ENCODE measurements at places on chromosomes 5 and 9.

GRCh38 chr9:35905912-35906679, at the start of gene HRCT1:
HRCT1 (plus strand) TSS chr9:35906202; CDS start chr9:35906288, 86 bp downstream.
- DNase-seq: peak; percentile 93

DNA sequence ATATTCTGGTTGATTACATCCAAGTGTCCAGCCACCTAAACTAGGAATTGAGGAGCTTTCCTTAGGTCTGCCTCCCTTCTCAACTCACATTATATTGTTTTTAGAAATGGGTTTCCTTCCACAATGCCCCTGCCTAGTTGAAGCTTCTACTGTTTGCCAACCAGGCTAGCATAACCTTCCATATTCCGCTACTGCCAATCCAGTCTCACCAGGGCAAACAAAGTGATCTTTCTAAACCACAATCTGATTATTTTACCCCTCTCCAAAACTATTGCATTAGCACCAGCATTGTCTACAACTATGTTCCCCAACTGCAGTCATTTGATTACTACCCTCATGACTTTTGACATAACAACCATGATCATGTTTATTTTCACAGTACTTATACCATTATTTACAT, 115.8 kb upstream of the RASEF start:
- DNase-seq: no peak

DNA sequence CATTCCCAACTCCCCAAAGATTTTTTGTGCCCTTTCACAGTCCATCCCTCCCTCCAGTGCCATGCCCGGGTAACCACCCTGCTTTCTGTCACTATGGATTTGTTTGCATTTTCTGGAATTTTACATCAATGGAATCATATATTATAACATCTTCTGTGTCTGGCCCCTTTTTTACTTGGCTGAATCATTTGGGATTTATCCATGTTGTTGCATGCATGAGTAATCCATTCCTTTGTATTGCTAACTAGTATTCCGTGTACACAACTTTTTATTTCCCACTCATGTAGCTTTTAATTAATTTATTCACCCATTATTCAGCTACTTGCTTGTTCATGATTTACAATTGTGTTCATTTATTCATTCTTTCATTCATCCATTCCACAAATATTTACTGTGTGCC, 94.1 kb downstream of the FGF18 start:
- no peak for DNase-seq

- DNase-seq: peak; percentile 76
These were observed 136.1 kb upstream of the CLINT1 start for GRCh38 chr5:157994906-157995519.

DNA sequence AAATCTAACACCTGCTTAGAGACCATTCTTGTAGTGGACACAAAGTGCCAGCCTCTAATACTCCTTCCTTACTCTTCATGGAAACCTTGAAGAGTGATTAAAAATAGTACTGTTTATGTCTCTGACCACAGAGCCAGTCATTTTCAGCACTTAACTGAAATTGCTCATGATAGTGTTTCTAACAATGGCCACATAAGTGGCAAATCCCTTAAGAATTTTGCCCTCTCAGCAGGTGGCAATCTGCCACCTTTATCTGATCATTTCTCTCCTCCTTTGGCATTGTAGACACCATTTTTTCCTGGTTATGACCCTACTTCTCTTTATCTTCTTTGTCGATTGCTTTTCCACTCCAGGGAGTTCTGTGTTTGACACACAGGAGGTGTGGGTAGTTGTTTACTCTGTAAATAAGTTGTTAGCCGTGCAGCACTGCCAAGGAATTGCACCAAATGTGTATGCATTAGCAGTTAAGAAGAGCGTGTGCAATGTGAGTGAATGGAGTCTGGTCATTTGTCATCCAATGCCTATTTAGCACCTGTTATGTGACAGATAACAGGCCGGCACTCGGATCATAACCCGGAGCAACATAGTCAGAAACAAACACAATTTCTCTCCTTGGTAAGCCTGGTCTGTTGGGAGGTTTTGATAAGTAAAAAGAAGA, 36.8 kb upstream of the STARD4 start:
- DNase-seq: no peak

DNA sequence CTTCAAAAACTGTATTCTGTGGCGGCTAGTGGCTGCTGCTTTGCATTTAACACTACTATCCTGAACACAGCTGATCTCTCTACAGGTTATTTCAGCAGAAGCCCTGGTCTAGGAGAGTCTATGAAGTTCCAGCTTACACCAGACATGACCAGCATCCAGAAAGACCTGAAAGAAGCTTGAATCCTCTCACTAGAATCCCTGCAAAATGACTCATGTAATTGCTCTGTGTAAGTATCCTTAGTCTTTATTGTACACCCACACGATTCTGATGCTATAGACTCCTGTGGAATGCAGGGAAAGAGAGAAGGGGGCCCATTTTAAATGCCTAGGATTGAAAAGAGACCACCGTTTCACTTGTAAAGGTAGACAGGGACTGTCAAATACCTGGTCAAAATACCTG, 859 bp upstream of the GRIA1 start:
- no peak for DNase-seq

DNA sequence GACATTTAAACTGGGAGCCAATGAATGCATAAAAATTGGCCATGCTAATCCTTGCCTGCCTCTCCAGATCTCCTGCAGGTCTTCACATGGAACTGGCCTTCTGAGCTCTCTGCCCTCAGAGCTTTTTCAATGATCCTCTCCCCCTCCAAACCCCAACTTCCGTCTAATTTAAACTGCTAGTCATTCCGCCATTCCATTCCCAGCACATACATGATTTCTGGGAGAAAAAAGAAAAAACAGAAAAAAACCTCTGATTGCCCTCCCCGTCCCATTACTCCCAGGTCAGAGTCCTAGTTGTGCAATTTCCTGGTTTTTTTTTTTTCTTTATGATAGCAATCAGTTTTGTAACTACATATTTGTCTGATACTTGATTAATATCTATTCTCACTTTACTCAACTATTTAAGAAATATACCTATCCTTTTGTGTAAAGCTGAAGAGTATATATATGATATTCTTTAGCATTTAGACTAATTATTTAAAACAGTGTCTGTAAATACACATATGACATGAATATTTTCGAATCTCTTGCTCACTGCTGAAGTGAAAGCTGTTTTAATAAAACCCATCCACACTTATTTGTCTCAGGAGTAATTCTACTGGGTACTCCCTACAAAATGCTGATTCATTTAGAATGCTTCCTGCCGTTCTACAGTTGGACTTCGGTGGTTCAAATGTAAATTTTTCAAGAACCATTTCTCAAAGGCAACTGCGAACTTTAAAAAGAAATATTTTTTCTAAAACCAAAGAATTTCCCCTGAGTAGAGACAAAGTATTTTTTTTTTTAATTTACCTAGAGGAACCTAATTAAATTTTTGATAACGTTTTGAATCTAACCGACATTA, 1.6 kb downstream of the HINT1 start:
- DNase-seq: no peak

DNA sequence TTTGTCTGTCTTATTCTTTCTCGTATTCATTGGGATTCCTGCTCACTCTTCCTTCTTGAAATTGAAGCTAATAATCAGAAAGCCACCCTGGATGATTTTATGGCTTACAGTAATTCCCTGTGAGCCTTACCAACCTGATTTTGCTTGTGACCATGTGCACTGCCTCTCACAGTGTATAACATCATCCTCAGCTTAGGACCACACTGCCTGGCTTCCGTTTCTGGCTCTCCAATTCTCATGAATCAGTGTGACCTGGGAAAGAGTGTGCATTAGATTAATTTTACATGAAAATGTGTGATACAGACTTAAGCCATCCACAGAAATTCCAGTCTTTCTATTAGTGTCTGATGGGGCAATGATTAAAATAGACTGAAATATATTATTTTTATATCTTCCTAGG, 126.8 kb upstream of the DMRT1 start:
- no peak for DNase-seq

DNA sequence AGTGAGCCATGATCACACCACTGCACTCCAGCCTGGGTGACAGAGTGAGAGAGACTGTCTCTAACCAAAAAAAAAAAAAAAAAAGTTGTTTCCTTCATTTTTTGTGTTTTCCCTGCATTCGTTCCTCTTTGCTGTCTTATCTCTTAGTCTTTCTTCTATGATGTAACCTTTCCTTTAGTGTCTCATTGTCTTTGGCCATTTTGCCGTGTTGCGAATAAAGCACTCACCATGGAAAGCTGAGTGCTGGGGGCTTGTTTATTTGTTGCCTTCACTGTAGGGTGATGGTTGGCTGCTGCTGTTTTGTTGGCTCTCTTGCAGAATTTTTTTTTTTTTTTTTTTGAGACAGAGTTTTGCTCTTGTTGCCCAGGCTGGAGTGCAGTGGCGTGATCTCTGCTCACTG, 7.7 kb downstream of the EHMT1 start:
- no peak for DNase-seq

DNA sequence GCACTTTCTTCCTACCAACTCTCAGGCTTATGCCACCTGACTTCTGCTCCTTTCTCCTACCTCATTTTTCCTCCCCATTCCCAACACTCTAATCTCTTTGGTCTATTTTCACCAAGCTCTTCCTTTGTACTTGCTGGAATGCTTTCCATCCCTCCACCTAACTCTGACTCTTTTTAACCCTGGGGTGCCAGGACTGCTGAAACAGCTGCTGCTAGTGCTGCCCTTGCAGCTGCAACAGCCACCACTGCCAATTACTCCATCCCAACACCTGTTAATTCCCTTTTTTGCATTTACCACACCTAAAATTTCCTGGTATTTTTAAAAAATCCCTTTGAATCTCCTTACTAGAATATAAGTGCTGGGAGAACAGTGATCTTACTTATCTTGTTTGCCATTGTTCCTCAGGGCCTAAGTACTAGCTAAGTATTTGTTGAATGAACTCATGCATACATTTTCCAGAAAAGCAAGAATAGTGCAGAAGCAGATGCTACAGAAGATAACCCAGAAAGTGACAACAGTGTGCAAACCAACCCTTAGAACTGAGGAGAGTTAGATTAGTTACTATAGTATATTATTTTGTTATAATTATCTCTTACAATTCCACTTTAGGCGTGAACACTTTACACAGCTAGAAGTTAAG, 11.5 kb downstream of the NADK2 start:
- no peak for DNase-seq

GRCh38 chr5:73709536-73710129, 83.6 kb downstream of the ARHGEF28 start:
- no peak for DNase-seq

- peak; percentile 69 for DNase-seq
These were observed 318.8 kb downstream of the PIK3R1 start for GRCh38 chr5:68534131-68534940.

GRCh38 chr5:174609116-174609515, 115.3 kb upstream of the MSX2 start:
- no peak for DNase-seq

DNA sequence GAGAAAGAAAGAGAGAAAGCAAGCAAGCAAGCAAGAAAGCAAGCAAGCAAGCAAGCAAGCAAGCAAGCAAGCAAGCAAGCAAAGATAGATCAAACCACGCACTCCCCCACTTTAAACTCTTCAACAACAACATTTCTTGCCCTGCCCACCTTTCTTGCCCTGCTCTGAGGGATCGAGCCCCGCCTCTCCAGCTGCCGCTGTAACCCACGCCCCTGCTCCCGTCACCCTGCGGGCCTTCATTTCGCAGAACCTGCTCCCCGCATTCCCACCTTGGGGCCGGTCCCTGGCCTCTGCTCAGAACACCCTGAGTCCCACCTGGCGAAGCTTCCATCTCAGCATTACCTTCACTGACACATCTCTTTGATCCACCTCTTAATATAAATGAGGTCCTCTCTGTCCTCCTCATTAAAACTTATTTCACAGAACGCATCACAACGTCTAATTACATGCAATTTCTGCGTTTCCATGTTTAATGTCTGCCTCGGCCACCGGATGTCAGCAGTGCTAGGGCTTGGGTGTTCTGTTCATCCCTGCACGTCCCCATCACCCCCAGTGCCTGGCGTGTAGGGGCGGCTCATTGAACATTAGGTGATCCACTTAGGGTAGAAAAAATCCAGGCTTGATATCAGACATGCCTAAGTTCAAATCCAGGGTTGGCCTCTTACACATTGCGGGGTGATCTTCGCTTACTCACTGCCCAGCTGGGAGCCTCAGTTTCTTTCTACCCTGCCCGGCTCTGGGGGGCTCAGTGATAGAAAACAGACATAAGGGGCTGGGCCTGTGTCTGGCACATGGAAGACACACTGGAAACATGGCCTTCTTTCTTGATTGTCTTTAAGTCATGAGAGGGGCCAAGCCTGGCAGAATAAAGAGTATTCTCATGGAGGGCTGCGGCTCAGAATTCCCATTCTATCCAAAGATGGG, 187.6 kb downstream of the DAB2IP start:
- DNase-seq: no peak

- no peak for DNase-seq
These were observed 1082.9 kb upstream of the CDH18 start for GRCh38 chr5:21070858-21071257.

DNA sequence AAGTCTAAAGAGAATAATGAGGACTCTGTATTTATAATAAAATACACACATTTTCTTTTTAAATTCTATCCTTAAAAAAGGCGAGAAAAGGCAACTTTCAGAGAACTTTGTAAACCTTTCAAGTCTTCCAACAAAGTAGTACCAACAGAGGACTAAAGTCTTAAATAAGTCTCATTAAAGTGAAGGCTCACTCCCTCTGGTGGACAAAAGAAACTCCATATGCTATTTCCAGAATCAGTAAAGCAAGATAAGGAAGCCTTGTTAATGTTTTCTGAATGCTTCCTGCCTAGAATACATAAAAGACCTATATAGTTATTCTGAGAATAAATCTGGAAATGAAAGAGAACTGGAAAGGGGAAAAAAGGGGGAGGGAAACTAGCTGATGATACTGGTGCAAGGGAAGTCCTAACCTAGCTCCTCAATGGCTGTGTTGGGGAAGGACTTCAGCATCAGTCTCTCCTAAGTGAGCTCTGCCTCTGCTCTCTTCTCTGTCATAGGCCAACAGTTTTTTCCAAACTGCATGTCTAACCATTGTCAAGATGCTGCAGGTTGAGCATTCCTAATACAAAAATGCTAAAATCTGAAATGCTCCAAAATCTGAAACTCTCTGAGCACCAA, 7.2 kb downstream of the HMGCS1 start:
- DNase-seq: peak; percentile 38

GRCh38 chr5:72107131-72107900, at the start of gene MAP1B:
MAP1B (plus strand) TSS chr5:72107475; CDS start chr5:72107532, 57 bp downstream.
- DNase-seq: peak; percentile 81

GRCh38 chr5:142817949-142818431, 47.8 kb downstream of the ARHGAP26 start:
- no peak for DNase-seq

GRCh38 chr5:124054564-124054963, 542.6 kb downstream of the CSNK1G3 start:
- no peak for DNase-seq

DNA sequence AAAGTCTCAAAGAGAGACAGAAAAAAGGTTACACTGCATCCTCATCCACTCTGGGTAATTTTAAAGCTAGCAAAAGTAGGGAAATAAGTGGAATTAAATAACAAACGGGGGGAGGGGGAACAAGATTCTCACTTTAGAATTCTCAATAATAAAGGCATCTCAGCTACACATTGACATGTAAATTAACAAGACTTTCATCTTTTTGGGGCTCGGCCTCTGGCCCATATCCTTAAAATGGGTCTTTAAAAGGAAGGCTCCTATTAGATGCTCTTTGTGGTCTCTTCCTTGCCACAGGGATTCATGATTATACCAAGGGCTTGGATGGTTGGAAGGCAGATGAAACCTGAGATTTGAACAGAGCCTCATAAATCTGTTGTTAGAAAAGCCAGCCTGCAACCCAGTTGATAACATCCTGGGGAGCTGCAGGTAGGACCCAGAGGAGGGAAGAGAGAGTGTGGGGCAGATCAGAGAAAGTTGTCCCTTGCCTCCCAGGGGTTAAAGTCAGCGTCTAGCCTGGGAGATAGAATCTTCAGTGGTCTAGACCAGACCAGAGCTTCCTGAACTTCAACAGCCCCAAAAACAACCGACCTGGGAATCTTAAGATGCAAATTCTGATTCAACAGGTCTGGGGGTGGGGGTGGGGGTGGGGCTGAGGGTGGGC, 135.9 kb downstream of the GCNT1 start:
- DNase-seq: no peak

Measured in NCI-H446 (cell line).